Nucleus accumbens (tissue), 56 donors: ENCODE measurements at places on chromosomes 7 and 10.

DNA sequence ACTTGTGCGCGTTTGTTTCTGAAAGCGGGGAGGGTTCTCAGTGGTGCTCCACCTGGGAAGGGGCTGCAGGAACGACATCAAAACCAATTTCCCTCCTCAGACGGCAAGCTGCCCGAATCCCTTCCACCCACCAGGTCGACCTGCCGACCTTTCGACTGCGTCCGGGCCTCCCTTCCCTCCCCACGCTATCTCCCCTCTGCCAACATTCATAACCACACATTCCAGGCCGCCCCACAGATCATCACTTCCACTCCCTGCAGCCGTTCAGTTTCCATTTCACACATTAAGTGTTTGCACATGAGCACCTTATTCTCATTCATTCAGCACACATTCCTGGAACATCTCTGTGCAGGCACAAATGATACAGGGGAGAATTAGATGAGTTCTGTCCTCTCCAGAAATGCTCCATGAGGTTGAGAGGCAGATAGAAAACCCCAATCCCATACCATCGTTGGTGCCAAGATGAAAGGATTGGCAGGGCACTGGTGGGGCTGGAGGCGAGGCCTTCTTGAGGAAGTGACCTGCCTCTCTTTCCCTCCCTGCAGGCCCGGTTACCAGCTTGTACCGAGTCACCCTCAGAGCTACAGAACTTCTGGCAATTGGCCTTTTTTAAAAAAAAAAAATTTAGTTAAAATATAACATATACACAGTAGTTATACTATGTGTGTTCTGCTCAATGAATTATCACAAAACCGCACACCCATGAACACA is 70.0 kb downstream of the MINDY4 start:
- DNase-seq, result no peak

GRCh38 chr7:75712517-75713361 is 26.0 kb downstream of the HIP1 start:
- no peak for DNase-seq

- no peak for DNase-seq
Measured at GRCh38 chr10:102004376-102004775, 51.6 kb downstream of the ARMH3 start.

GRCh38 chr10:43221419-43222209 is 45.3 kb downstream of the RASGEF1A start:
- DNase-seq, result no peak

- no peak for DNase-seq
Measured at GRCh38 chr7:3767917-3768777, 467.1 kb downstream of the SDK1 start.

GRCh38 chr7:21030237-21030871 is 243.7 kb upstream of the SP8 start:
- DNase-seq, result no peak

DNA sequence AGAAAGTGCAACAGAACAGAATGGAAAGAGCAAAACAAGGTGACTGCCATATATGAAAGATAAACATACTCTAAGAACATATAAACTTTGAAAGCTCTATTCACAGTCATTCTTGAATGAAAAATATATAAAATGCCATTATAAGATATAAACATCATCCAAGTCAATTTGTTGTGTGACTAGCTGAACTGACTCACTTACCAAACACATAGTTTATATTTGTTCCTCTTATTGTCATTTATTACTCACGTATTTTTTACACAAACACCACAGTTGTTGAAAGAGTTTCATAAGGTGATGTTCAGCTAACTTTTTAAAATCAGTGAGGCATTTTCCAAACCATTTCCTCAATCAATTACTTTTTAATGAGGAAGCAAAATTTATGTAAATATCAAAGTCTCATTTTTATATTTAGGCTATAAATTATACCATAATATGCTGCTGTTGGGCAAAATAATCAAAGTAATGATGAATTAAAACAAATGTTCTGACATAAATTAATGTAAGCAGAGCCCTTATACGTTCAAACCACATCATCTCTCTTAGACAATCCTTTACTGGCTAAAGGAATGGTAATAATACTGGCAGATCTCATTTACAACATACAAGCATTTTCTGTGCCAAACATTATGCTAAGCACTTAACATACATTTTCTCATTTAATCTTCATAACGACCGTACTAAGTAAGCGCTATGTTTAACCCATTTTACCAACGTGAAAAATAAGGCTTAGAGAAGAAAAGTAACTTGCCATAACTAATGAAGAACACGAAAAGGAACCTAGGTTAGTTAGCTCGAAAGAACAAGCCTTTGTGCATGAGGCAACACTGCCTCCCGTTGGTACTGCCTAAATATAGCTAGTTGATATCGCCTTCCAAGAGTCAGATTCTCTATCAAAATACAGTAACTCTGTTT is 7.3 kb downstream of the LRRN3 start:
- DNase-seq, result no peak
